IMR-90 (cell line): ENCODE measurements at places on chromosomes 12 and 14. TPM values are rescaled to one million over a fixed set of nuclear protein-coding genes. Genes with fewer than 3 reads are reported as not detected.

DNA sequence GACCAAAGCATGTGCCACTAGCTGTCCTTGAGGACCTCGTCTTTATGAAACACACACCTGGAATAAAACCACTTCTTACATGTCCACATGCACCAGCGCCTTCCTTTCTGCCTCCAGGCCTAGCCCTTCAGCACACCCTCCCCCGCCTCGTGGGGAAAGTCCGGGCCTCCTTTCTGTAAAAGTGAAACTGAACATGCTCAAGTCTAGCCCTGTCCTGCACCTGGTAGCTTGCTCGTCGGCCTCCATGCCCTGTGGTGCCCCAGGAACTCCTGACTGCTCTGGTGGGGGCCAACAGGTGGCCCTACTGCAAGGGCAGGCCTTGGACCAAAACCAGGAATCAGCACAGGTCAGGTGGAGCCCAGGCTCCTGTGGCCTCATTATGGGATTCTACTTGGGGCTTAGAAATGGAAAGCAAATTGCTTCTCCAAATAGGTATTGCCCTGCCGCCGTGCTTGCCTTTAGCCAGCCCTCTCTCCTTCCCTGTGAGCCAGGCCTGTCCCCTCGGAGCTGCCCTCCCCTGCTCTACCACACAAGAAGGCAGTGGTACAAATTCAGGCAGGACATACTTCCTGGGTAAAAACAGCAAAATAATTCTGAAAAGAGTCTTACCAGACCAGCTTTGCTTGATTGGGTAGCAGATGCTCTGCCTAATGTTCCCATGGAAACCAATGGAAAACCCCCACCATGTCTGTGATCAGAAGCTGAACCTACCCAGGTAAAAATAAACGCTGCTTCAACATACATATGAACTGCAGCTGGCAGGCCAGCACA is 43.5 kb downstream of the ERH start:
- peak; percentile 5 for DNase-seq

- no peak for DNase-seq
These were observed at the start of gene KCNK13 for GRCh38 chr14:90061685-90062126. Gene KCNK13, plus strand, starts transcription at chr14:90061994. Its CDS starts 212 bp downstream, at chr14:90062206.

DNA sequence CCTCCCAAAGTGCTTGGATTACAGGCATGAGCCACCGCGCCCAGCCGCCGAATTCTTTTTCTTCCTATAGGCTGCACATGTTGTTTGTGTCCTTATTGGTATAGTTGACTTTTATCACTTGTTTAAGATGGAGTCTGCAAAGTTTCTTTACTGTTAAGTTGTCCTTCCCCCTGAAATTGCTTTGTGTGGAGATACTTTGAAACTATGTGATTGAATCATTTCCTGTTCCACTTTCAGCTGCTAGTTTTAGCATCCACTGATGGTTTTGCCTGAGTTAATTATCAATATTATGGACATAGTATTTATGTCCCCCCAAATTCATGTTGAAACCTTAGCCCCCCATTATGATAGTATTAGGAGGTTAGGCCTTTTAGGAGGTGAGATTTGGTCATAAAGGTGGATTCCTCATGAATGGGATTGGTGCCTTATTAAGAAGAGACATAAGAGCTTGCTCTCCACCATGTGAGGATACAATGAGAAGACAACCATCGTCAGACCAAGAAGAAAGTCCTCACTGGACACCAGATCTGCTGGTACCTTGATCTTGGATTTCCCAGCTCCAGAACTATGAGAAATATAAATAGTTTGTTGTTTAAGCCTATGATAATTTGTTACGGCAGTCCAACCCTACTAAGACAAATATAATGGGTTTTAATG is 34.9 kb downstream of the PPHLN1 start:
- peak; percentile 25 for DNase-seq

DNA sequence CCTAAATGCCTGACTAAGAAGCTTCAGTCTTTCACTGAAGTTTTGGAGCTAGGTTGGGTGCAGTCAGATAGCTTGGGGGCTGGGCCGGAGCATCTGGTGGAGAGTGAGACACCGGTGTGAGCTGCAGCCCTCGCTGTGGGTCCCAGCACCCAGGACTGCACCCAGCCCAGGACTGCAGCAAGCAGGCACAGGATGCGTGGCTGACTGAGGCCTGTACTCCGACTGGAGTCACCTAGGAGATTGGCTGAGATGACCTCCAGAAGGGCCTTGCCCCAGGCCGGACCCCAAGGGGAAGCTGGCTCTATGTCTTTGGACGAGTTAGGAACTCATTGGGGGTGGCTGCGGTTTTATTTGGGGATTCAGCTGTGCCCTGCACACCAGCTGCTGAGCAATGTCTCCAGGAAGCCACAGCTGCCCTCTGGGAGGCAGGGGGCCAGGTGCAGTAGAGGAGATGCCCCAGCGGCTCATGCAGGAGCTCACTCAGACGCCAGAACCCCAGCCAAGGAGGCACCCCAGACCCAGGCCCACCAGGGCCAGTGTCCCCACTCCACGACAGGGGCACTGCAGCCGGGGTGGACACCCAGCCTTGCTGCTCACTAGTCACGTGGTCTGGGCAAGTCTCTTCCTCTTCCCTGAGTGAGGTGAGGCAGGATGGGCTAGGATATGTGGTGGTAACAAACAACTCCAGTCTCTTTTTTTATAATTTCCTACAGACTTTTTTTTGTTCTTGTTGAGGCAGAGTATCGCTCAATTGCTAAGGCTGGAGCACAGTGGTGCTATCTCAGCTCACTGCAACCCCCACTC is 31.8 kb upstream of the RCOR1 start:
- no peak for DNase-seq

- no peak for DNase-seq
These were observed 61.6 kb downstream of the RAD51B start for GRCh38 chr14:67881225-67881624.

DNA sequence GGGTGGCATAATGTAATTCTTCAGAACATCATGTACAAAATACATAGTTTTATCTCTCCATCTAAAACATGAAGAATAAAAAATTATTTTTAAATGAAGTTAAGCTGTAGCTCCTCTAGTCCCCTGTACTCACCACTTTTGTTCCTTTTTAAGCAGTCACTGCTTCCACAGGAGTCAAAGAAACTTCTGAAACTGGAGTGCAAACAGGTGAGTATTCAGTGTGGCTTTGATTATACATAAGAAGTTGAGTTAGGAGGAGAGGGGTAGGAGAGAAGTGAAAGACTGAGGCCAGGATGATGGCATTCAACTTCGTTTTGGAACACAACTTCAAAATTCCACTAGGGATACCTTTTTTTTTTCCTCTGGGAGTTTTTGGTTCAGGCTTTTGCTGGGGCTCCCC is 131.4 kb upstream of the CNTN1 start:
- no peak for DNase-seq

DNA sequence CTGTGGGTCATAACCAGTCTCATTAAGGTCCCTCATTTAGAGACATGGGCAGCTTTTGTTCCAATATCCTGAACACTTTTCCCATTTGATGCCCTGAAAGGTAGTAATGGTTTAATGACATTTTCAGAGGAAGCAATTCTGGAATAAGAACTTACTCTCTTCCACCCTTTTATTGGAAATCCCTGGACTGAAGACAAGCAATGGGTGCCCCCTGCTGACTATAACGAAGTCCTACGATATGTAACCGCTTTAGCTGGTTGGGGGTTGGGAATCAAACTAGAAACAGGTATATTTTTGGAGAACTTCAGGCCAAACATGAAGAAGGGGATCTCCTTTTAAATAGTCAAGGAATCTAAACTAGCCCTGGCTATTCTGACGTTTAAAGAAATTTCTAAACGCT is 20.5 kb downstream of the SARNP start:
- DNase-seq: peak; percentile 56

DNA sequence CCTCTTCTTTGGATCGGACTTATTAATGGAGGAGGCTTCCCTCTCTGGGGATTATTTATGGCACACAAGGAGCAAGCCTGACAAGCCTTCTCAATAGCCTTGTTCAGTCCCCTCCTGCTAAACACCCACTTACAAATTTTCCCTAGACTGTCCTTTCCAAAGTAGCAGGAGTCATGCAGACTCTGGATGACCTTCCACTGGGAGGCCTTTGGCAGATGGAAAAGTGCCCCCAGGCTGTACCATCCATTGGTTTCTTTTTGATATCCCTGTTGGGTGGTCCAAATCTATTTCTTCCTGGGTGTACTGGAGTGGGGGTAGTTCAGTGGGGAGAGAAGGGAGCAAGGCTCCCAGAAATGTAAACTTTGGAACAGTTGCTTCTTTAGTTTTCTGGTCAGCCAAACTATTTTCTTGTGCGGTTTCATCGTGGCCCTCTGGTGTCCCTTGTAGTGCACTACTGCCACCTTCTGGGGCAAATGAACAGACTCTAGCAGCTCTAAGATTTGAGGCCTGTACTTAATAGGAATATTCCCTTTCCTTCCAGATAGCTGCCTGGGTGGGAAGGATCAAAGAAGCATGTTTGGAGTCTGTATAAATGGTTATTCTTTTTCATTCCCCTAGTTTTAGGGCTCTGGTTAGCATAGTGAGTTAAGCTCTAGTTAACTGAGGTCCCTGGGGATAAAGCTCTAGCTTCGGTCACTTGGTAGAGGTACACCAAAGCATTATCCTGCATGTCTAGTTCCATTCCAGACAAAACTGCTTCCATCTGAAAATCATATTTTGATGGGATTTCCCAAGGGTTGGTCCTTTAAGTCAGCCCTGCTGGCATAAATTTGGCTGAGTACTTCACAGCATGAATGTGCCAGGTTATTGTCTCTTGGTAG is 409.5 kb downstream of the SLC6A15 start:
- peak; percentile 72 for DNase-seq

- peak; percentile 41 for DNase-seq
These were observed 123.2 kb downstream of the LMO3 start for GRCh38 chr12:16482726-16483125.

- DNase-seq: no peak
These were observed 30.2 kb upstream of the EVL start for GRCh38 chr14:100034961-100035500.

Gene KRT79
- total RNA-seq: under 0.01 TPM in 1 of 2 replicates, not detected in the other

Gene ZCRB1
- total RNA-seq: 28.1 and 33.1 TPM in 2 replicates

Gene CACNA2D4
- 0.18 and 0.28 TPM in 2 replicates for total RNA-seq

Gene MIP
- total RNA-seq: not detected in 2 replicates
